Fibroblast of skin of scalp (primary cell): ENCODE measurements at places on chromosomes 3 and 15.

DNA sequence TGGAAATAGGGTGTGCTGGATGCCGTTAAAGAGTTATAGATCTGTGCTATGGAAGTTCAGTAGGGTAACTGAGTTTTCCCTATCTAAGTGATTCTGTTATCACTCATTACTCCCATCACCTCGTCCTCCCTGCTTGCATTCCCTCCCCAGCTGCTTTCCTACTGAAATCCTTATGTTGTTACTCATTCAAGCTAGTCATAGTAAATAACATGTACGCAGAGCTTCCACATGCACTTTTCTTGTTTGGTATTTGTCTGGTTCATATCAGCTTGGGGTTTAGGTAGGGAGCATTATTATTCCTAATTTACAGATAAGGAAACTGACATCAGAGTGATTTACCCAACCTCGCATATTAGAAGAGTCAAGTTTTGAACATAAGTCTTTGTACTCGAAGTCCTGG is 135.1 kb downstream of the HCN4 start:
- no peak for DNase-seq

- no peak for DNase-seq
Measured at GRCh38 chr3:27228805-27229204, 140.4 kb downstream of the NEK10 start.

GRCh38 chr15:68700455-68701123 is 120.1 kb downstream of the ANP32A start:
- peak; percentile 77 for DNase-seq

- DNase-seq: no peak
Measured at GRCh38 chr3:115588201-115589115, 34.9 kb upstream of the GAP43 start.

- DNase-seq: no peak
Measured at GRCh38 chr3:42814914-42815507, 5.8 kb downstream of the ACKR2 start.

DNA sequence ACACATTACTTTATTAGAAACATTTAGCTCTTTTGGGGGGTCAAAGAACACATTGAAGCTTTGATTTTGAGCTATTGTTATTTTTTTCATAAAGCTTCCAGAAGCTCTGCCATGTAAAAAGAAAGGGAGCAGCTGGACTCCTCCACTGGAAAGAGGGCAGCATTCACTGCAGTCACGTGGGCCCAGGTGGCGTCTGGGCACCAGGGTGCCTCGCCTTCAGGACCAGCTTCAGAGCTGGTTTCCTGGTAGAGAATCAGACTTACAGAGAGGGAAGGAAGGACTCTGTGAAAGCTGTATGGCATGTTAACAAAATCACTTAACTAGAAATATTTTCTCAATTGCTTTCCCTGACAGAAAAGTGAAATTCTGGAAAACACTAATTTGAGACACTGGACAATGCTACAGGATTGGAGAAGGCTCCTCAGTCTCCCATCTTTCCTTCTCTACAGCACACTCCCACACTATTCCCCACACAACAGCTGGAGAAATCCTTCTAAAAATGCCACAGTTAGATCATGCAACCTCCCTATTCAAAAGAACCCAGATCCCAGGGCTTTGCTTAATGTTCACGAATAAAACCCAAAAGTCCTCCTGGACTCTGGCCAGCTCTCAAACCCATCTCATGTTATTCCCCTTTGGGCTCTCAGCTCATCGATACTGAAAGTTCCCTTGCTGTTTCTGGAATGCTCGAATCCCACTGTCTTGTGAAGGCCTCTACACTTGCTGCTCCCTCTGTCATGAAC is 83.2 kb downstream of the NFKBIZ start:
- no peak for DNase-seq

- DNase-seq: no peak
Measured at GRCh38 chr3:10347648-10348403, 26.9 kb upstream of the SEC13 start.

- peak; percentile 18 for DNase-seq
Measured at GRCh38 chr3:151379083-151379734, 5.3 kb downstream of the P2RY12 start.

DNA sequence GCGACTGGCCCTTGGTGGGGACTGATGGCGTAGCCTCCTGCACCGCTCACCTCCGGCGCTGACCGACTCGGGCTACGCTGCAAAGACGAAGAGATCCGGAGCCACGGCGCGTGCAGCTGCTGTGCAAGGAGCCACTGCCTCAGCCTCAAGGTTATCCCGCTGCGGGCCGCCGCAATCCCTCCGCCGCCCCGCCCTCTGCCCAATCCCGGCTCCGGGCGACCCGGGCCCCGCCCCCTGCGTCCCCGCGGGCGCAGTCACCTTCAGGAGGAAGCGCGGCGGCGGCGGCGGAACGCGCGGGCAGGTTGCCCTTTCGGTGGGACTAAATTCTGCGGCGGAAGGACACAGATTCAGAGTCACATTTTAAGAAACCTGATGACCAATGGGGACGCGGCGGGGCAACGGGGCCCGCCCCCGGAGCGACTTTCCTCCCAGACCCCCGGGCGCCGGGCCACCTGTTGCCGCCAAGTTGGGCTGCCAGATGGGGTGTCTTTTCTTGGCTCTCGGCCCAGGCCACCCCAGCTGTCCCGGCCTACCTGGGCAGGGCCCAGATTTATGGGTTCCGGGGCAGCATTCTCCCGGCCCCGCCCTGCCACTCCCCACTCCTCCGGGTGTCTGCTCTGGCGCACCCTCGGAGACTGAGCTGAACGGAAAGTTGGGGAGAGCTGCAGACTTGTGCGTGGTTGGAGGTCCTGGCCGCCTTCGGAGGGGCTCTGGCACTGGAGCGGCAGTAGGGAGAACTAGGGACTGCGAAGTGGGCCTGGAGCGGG is at the start of gene PKM:
PKM (minus strand) TSS at position 125 of the 767 bp plus-strand sequence. CDS start 12,093 bp downstream, outside the sequence.
- peak; percentile 98 for DNase-seq

GRCh38 chr3:27080258-27080525 is 289.0 kb downstream of the NEK10 start:
- DNase-seq: no peak

GRCh38 chr3:115071601-115072000 is 75.5 kb downstream of the ZBTB20 start:
- peak; percentile 72 for DNase-seq

- DNase-seq: no peak
Measured at GRCh38 chr15:60819860-60820259, 340.9 kb upstream of the ICE2 start.

- no peak for DNase-seq
Measured at GRCh38 chr3:126939338-126939718, 43.6 kb upstream of the PLXNA1 start.
